ENCODE measurements at places on chromosomes 1 and 21.

DNA sequence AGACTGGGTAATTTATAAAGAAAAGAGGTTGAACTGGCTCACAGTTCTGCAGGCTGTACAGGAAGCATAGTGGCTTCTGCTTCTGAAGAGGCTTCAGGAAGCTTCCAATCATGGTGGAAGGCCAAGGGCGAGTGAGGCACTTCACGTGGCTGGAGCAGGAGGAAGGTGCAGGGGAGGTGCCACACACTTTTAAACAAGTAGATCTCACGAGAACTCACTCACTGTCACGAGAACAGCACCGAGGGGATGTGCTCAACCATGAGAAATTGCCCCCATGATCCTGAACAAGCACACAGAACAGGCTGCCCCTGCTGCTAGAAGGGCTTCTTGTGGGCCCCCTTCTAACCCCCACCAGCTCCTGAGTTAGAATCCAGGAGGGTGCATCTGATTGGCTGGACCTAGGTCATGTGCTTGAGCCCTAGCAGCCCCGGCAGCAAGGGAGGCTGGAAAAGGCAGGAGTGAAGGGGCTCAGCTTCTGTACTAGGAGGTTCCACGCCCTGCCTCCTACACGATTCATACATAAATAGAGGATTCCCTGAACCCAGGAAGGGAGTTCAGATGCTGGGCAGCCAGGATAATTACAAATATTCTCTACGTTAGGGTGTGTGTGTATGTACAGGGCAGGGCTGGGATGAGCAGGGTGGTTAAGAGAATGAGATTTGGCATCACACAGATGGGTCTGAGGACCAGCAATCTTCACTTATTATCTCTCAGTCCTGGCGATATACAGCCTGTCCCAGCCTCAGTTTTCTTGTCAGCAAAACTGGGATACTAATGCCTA, 72.8 kb upstream of the ATP5PO start:
- no peak for ATAC-seq

GRCh38 chr1:213060836-213061235, 9.8 kb downstream of the RPS6KC1 start:
- no peak for ATAC-seq

- ATAC-seq, result peak; percentile 47
Measured at GRCh38 chr1:210250665-210250997, 18.0 kb downstream of the SERTAD4 start.

DNA sequence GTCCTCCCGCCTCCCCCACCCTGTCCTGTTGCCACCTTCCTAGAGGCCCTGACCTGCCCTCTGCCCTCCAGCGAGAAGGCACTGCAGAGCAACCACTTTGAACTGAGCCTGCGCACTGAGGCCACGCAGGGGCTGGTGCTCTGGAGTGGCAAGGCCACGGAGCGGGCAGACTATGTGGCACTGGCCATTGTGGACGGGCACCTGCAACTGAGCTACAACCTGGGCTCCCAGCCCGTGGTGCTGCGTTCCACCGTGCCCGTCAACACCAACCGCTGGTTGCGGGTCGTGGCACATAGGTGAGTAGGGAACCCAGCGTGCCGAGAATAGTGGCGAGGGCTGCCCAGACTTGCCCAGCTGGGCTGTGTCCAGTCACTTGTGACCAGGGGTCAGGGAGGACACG, 20.4 kb downstream of the RNF223 start:
- ATAC-seq, result no peak

DNA sequence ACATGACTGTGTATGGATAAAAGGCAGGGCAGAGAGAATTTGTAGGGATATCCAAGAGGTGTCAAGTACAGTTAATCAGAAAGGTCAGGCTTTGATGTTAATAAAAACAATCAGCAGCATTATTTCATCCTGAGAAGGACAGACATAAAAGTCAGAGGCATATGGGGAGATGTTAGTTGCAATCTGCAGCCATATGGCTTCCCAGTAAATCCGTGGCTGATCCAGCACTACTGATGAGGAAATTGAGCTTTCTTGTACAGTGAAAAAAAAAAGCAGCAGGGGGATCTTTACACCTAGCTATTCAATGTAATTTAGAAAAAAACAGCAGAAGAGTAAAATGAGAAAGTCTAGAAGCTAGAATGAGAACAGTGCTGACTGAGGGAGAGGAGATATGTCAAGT, 2.2 kb upstream of the SPRR1B start:
- ATAC-seq, result no peak

DNA sequence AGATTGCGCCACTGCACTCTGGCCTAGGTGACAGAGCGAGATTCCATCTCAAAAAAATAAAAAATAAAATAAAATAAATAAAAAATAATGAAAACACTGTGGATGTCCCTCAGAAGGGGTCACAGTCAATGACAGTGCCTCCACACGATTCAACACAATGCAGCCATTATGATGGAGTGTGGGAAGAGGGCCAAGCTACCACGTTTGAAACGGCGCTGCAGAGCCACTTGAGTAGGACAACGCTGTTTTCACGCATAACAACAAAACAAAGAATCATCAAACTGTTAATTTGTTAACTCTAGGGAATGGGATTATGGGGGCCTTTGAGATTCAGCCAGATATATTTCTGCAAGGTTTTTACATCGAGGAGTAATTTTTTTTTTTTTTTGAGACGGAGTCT, 36.5 kb downstream of the NKAIN1 start:
- ATAC-seq, result no peak

DNA sequence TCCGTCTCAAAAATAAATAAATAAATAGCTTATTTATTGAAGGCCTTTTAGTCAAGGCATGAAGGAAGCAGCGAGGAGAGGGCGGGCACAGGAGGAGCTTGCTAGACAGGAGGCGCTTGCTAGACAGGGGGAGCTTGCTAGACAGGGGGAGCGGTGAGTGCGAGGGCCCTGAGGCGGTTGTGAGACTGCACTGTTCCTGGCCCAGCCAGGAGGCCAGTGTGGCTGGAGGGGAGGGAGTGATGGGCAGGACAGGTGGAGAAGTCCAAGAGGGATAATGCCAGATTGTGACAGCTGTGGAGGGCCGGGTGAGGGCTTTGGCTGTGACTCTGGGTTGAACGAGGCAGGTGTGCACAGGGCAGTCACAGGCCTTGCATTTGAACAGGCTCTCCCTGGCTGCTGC, 18.2 kb downstream of the KIF17 start:
- no peak for ATAC-seq

GRCh38 chr1:87869567-87869966, 540.9 kb downstream of the LMO4 start:
- no peak for ATAC-seq

GRCh38 chr1:2319291-2319690, 72.1 kb downstream of the MORN1 start:
- ATAC-seq, result no peak

- ATAC-seq, result no peak
Measured at GRCh38 chr1:198876371-198876871, 237.6 kb downstream of the PTPRC start.

GRCh38 chr1:84800090-84801073, 92.6 kb downstream of the LPAR3 start:
- no peak for ATAC-seq

DNA sequence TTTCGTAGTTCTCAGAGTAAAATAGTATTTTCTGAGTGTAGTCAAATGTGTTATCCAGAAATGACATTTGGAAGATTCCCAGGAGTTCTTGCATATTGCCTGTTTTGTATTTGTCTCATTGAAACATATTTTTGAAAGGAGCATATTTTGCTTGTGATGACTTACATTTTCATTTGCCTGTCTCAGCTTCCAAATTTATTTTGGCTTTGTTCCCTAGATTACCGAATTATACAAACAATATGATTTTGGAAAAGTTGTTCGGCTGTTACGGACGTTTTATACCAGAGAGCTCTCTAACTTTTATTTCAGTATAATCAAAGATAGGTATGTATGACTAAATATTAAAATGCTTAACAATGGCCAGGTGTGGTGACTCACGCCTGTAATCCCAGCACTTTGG, 46.0 kb downstream of the IARS2 start:
- no peak for ATAC-seq

DNA sequence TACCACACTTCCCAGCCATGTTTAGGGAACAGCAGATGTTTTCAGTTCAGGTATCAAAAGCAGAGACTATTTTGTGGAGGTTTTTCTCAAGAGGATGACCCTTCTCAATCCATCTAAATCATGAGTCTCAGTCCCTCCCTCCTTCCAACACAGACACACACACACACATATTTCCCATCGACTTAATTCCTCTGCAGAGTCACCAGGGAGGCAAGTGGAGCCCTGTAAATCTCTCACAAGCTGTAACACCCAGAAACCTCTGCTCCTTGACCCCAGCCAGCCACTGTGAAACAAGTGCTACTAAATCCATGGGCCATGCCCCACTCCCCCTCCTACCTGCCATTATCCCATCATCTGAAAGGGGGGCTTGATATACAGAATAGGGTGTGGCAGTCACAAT, 10.6 kb upstream of the KCND3 start:
- no peak for ATAC-seq

- no peak for ATAC-seq
Measured at GRCh38 chr1:231073331-231073730, 33.3 kb upstream of the FAM89A start.

- ATAC-seq, result no peak
Measured at GRCh38 chr1:100387657-100388350, 35.5 kb downstream of the CDC14A start.

DNA sequence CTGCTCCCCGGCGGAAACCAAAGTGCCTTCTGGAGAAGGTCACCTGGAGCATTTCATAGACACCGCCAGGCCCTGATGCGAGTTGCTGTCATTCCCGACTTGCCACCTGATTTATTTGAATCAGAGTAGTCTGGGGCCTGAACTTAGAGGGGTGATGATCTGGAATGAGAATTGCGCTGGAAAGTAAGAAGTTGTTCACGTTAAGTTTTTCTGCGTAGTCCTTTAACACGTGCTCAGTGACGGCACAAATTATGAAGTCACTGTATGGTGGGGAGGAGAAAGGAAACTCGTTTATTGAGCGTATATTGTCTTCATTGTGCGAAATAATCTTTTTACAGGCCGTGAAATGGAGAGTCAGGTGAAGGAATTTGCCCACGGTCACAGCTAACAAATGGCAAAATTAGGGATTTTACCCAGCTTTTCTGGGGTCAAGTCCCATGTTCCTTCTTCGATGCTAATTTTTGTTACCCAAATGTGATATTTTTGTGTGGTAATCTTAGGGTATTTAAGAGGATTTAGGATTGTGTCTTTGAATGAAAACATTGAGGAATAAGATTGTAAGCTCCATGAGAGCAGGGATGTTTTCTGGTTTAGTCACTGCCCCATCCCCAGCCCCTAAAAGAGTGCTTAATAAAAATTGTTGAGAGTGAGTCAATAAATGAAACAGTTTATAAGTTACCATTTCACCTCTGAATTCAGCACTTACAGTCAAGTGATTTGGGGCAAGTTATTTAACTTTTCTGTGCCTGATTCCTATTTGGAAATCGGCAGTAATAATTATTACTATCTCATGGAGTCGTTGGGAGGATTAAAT, 46.4 kb upstream of the NBL1 start:
- peak; percentile 31 for ATAC-seq

GRCh38 chr1:169529068-169529642, 43.4 kb upstream of the SLC19A2 start:
- no peak for ATAC-seq

All from stimulated activated memory B cell treated with anti-CD40 and anti-IgM and Interleukin-4, amounts not matched to agents 10 μg/mL and 1 μg/mL and 100 μg/mL, for 72 hours (primary cell).